ENCODE measurements at places on chromosomes 7 and 10. TPM values are rescaled to one million over a fixed set of nuclear protein-coding genes. Genes with fewer than 3 reads are reported as not detected.
A peak's percentile ranks its signal among the peaks of the same experiment; 100 is the strongest.

DNA sequence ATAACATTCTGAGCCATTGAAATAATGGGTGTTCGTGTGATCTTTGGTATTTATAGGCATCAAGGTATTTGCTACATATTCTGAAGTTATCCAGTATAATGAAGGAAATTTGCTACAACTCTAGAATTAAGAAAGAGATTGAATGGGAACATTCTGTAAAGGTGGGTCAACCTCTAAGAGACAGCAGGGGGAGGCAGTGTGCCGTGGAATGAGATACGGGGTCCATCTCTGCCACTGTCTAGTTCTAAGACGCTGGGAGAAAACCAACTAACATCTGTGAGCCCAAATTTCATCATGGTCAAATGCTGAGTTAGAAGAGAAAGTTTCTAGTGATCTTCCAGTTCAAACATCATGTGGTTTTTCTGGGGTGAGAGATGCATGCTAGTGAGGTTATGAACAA, 368.9 kb downstream of the SORCS1 start:
- DNase-seq: peak; percentile 50

GRCh38 chr10:79086822-79087221, 18.1 kb downstream of the ZMIZ1 start:
- DNase-seq: no peak

DNA sequence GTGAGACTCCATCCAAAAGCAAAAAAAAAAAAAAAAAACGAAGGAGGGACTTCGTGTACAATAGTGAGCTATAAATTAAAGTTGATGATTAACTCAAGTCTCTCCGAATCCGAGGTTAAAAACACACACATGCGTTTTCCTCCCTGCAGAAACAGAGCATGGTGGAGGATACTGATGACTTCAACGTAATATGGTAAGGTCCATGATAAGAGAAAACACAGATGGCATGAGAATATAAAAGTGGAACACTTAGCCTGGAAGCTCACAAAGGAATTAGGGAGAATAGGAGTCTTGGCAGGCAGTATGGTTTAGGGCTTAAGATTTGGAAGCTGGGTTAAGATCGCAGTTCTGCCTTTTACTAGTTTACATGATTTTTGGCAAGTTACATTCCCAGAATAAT, 20.1 kb upstream of the GSTK1 start:
- DNase-seq: no peak

DNA sequence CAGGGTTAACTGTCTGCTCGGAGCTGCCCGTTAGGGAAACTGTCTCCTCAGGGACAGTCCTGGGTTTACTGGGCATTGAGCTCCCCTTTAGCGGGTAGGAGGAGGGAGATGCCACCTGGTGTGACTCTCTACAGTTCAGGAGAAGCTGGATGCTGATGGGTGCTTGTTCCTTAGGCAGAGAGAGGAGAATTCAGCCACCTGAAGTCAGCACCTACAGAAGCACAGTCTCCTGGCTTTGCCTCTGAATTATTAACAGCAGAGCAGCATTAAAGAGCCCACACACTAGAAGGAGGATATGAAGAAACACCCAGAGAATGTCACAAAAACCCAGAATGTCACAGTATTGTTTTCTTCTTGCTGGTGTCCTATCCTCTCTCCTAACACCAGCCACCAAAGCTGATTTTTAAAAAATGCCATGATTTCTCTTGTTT, 696 bp downstream of the GIMAP4 start:
- no peak for DNase-seq

DNA sequence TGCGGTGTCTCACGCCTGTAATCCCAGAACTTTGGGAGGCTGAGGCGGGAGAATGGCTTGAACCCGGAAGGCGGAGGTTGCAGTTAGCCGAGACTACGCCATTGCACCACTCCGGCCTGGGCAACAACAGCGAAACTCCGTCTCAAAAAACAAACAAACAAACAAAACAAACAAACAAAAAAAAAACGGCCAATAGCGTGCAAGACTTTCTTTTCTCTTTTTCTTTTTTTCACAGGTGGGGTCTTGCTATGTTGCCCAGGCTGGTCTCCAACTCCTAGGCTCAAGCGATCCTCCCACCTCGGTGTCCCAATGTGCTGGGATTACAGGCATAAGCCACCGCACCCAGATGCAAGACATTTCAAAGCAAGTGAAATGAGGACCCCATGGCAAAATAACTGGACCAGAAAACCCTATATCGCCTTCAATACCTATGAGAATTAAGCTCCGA, 1.6 kb downstream of the PSAP start:
- no peak for DNase-seq

Gene MALRD1
- 2.3 TPM for polyA plus RNA-seq

DNA sequence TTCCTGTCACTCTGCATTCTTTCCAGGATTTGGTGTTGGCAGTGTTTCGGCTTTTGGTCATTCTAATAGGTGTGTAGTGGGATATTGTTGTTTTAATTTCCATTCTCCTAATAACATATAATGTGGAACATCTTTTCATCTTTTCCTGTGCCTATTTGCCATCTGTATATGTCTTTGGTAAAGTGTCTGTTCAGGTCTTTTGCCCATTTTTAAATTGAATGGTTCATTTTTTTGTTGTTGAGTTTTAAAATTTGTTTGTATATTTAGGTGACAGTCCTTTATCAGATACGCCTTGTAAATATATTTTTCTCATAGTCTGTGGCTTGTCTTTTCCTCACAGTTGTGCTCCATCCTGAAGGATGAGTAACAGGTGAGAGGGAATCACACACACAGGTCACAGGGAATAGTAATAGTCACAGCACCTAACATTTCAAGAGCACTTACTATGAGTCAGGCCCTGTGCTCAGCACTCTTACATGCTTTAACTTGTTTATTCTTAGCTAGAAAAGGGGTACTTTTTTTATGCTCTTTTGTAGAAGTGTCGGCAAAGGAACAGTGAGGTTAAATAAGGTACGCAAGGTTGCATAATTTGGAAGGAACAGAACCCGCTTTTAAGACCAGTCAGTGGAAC, 117.1 kb upstream of the GATA3 start:
- no peak for DNase-seq

GRCh38 chr10:14705548-14706230, 69.0 kb downstream of the FAM107B start:
- DNase-seq: peak; percentile 11

DNA sequence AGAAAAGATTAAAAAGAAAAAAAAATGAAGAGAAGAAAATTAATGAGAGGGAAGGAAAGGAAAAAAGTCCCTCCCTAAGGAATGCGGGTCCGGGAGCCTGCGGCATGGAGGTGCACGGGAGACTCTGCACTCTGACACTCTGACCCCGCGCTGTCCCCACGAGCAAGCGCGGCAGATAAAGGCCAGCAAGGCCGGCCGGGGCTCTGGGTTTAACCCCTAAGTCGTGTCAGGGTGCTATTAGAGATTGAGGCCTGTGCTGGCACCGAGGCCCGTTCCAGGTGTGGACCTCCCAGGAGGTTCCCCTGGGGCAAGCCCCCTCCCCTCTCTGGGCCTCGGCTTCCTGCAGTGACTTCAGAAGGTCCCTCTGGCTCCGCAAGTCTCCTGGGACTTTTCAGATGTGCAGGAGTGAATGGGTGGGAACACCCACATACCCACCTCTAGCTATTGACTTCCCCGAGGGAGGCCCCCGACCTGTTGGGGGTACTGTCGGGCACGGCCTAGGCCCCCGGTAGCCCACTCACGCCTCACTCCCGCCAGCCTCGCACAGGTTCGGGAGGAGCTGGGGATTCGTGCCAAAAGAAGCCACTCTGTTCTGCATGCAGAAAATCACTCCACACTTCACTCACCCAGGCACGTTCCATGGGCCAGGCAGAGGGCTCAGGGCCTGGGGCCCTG, 164.1 kb downstream of the TCERG1L start:
- DNase-seq: no peak

Gene TRPV5
- polyA plus RNA-seq: 1.7 TPM

DNA sequence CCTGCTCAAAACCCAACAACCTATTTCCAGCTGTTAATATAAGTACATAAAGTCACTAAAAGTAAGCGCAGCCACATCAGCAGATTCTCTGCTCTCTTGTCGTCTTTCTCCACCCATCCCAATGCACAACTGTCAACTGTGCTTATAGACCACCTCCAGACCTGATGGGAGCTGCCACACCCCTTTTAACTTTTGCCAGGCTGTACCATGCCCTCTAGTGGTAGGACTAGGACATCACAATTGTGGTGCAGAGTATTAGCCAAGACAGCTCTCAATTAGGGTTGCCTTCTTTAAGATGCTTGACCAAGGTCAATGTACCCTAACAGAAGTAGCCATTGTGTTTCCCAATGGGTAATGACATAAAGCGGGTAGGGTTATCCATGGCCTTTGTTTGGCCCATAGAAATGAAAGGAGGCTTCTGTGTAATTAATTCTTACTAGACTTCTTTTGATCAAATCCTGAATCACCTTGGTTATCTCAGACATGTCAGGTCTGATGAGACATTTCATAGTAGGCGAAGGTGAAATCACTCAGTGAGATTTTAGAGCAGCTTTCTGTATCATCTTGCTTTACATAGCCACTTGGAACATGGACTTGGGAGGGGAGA, 68.1 kb downstream of the SCRN1 start:
- DNase-seq: peak; percentile 40

DNA sequence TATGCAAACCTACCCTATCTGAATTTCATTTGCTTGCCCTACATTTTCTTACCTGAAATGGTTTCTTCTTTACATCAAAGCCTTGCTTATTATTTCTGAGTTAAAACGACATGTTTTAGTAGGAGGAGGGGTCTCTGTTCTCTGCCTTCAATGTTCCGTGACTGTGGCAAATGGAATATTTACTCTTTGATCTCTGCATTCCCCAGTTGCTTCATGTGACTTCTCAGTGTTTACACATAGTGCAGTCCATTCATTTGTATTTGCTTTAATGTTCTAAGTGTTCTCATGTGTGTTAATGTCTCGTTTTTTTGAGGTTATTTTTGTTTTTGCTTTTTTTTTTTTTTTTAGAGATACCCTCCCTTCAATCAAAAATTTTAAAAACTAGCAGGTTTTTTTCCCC, 75.8 kb downstream of the GNAI1 start:
- peak; percentile 41 for DNase-seq

DNA sequence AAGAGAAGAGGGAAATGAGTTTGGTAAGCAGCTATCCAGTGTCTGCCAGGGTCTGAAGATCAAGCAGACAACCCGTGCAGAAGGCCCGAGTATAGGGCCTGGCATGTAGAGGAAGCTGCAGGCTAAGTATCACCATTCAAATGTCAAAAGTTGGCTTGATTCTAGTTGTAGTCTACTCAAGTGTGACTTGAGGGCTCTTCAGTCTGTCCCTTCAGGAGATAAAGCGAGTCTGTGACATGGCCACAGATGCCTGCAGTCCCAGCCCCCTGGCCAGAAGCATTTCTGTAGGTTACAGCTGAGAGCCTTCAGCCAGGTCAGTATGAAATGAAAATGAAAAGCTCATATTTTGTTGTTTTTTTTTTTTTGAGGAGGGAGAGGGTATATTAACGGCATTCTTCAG, 97.8 kb upstream of the EEPD1 start:
- no peak for DNase-seq

Gene GRID1
- 1.6 TPM for polyA plus RNA-seq

Gene PRLHR
- not detected for polyA plus RNA-seq

DNA sequence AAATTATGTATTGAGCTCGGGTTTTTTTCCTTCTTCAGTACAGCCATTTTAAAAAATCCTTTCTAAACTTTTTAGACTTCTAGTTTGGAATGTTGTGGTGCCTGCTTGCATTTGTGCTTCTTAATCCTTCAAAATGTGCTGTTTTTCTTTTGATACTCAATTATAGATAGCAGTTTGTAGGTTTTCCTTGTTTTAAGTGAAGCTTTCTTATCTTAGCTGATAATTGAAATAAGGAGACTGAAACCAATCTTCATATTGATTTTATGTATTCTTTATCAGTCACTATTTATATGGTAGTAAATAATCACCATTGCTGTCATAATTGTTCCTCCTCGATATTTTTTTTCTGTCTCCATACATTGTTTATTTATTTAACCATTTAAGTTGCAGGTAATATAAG, 56.6 kb downstream of the TAF3 start:
- DNase-seq: no peak

Gene CTAGE15
- polyA plus RNA-seq: 0.74 TPM

Gene SPDYE1
- polyA plus RNA-seq: 1.8 TPM

DNA sequence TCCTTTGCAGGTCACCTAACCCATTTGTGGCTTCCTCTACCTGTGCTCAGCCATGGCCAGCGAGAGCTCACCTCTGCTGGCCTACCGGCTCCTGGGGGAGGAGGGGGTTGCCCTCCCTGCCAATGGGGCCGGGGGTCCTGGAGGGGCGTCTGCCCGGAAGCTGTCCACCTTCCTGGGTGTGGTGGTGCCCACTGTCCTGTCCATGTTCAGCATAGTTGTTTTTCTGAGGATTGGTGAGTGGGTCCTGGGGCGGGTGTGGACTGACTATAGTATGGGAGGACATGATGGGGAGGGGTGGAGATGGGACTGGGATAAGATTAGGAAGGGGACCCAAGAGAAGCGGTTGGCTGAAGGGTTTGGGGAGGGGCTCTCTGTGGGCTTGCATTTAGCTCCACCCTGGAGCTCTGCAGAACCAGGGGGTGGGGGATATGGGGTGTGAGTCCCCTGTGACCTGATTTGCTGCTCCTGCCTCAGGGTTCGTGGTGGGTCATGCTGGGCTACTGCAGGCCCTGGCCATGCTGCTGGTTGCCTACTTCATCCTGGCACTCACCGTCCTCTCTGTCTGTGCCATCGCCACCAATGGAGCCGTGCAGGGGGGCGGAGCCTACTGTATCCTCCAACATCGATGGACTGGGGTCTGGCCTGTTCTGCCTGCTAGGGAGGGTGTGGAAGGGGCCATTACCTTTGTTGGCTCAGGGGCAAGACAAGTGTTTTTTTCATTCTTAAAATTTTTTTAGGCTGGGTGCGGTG, 1.8 kb downstream of the SLC12A9 start:
- DNase-seq: no peak

DNA sequence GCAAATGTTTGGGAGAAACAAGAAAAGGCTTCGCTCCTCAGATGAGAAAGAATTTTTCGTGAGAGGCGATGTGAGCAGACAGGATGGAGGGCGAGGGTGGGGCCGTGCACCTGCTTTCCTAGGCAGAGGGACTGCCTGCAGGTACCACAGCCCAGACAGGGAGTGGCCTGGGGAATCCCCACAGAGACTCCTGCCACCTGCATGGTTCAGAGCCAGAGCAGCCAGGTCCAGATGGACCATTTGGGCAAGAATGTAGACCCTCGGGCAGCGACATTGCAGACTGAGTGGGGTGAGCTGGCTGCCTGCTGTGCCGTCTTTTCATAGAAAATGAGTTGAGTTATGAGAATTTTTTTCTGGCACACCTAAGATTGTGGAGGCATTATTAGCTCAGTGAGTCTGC, 216.8 kb downstream of the SNX10 start:
- no peak for DNase-seq

DNA sequence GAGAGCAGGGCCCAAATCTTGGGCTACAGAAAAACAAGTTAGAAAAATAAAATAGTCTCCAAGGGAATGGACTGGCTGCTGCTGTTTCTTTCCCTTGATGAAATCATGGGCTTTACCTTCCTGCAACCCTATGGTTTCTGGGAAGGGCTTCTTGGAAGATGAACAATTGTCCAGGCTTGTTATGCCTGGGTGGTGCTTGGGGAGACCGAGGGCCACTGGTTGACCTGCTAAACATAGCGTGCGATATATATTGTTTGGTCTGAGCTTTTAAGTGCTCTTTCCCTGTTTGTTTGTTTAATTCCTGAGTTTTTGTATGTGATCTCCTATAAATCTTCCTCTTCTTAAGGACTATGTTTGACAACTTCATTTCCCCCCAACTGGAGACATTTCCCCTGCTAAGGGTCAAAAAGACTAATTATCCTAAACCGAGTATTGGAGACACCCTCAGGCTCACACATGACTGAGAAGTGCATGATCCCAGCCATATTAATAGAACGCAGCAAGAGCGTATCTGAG, 37.9 kb downstream of the SLC25A28 start:
- DNase-seq: no peak

Measured in renal pelvis (tissue), 12 donors.